ENCODE measurements at places on chromosomes 4 and X.

GRCh38 chrX:16870862-16871815 is 977 bp upstream of the RBBP7 start:
- no peak for DNase-seq

GRCh38 chr4:93947286-93947685 is 118.7 kb downstream of the ATOH1 start:
- no peak for DNase-seq

DNA sequence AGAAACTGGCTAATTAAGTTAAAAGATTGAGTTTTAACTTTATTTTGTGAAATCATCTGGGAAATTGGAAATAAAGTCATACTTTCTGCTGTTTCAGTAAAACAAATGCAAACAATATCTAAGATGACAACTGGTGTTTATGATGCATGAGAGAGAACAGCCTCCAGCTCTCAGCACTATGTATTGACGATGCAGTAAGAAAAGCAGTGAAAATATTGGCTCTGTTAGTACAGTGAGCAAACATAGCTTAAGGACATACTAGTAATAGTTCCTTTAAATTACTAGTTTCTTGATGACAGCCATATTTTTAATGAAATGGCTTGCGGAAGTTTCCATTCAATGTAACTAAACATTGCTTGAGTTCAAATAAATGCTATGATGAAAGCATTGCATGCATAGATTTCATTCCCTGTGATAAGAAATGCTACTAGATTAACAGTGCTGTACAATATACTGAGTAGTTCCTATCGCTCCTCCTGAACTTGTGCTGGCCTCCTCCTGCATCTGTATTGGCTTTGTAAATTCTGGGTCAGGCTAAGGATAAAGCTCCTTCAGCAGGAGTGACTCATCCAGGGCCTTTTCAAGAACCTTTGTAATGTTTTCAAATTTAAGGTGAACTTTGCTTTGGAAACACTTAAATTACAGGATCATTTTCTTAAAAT is 11.6 kb downstream of the ARHGAP24 start:
- peak; percentile 32 for DNase-seq

GRCh38 chrX:41512394-41512793 is 65.3 kb downstream of the NYX start:
- DNase-seq: no peak

DNA sequence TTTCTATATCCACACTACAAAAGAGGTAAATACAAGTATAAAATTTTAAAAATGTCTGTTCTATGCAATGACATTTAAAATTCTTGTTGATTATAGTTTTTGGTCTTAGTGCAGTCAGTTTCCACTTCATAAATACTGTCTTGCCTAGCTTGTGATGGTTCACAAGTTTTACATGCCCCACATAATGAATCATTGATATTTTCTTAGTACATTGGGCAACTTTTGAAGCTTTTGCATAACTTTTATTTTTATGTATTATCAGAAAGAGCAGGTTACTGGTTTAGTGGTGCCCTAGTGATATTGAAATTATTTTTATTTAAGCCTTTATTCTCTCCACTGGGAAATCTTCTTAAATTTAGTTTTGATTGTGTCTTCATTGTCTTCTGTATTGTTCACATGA is 388.0 kb downstream of the CCSER1 start:
- DNase-seq: peak; percentile 38

GRCh38 chrX:80354966-80355465 is 65.2 kb upstream of the TENT5D start:
- DNase-seq: no peak

GRCh38 chrX:134181275-134181660 is 55.7 kb upstream of the CCDC160 start:
- DNase-seq: no peak

DNA sequence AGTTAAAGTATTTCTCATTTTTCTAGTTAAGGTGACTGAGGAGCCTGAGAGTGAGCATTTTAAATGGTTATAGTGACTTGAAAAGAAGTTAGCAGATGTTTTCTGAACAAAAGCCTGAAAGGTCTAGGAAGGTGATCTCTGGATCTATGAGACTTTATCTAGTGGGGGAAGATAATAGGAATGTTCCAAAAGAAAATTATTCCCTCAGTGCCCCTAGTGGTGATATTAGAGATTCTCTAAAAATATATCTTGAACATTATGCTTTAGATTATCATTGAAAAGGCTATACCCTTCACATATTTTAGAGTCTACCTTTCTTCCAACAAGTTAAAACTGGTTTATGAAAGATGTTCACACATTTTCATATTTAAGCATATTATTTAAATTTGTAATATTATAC is 69.0 kb upstream of the SPANXN1 start:
- no peak for DNase-seq

DNA sequence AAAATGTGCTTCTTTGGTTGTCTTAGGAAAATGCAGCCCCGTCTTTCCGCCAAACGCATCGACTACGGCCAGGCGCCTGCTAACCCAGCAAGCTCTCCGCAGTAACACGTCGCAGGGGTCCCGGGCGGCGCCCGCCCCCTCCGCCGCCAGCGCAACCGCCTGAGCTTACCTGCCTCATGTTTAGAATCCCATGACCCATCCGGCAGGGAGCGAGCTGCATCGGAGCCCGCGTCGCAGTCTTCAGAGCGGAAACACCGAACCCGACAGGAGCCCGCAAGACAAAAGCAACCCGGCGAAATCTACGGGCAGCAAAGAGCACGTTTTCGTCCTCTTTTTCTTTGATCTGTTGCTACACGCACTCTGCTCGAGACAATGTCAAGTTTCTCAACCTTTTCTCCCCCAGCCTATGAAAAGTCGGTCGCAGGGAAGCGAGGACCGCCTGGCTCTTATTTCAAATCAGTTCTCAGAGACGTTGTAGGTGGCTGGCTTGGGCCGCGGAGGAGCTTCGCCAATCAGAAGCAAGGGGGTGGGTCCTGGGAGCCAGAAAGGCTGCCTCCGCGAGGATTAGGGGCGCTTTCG is at the start of gene MID1:
Gene MID1 (minus strand): TSS at position 465 of the 579 bp plus-strand sequence. CDS start 53,038 bp downstream, outside the sequence.
- peak; percentile 81 for DNase-seq

GRCh38 chrX:97308171-97308570 is 424.5 kb downstream of the RPA4 start:
- no peak for DNase-seq

- DNase-seq: no peak
Measured at GRCh38 chrX:40082447-40083119, 15.2 kb downstream of the BCOR start.

GRCh38 chr4:111453216-111453615 is 692.0 kb upstream of the FAM241A start:
- DNase-seq: no peak

DNA sequence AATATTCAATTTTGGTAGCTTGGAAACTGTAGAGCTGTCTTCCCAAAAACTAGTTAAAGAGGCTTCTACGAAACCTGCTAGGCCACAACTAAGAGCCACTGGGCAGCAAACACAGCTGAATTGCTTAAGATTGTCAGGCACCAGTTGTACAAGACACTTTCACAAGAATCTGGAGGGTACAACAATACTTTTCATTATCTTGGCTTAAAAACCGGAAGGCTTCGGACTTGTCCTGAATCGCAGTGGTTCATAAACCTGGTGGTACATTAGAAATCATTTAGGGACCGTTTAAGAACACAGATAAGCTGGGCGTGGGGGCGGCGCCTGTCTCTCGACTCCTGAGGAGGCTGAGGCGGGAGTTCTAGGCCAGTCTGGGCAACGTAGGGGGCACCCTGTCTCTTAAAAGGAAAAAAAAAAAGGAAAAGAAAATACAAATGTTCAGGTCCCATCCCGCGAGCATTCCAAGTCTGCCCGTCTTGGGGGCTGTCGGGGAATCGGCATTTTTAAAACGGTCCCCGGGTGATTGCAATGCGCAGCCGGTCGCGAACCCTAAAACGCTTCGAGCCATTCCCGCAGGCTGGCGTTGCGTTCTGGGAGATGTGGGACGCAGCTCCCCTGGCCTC is 763 bp downstream of the PYURF start:
- peak; percentile 43 for DNase-seq

DNA sequence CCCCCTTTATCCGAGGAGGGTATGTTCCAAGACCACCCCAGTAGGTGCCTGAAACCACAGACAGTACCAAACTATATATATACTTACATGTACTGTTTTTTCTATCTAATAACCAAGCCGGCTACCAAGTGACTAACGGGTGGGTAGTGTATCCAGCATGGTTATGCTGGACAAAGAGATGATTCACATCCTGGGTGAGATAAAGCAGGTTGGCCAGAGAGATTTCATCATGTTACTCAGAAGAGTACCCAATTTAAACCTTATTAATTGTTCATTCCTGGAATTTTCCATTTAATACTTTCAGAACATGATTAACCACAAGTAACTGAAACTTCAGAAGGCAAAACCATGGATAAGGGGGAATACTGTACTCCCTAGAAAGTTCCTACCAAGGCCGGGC is 46.5 kb downstream of the RFC1 start:
- peak; percentile 92 for DNase-seq

- peak; percentile 47 for DNase-seq
Measured at GRCh38 chrX:32893751-32894150, 317.6 kb downstream of the DMD start.

DNA sequence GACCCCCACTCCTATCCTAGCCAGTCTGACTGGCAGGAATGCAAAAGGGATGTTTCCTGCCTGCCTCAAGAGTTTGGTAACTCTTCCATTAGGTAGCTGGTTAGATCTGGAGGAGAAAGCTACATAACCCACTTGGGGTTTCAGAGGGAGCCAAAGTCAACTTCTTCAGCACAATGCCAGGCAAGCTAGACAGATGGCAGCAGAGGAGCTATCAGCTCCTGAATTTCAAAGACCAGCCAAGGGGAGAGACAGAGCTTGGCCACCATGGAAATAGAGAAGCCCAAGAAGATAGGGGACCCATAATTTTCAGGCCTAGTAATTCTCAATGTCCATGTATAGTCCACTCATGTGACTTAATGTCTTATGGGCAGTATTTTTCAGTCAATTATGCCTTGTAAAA is 56.4 kb downstream of the PGRMC1 start:
- peak; percentile 16 for DNase-seq

GRCh38 chr4:54063737-54064316 is 578 bp downstream of the CHIC2 start:
- DNase-seq: peak; percentile 27

DNA sequence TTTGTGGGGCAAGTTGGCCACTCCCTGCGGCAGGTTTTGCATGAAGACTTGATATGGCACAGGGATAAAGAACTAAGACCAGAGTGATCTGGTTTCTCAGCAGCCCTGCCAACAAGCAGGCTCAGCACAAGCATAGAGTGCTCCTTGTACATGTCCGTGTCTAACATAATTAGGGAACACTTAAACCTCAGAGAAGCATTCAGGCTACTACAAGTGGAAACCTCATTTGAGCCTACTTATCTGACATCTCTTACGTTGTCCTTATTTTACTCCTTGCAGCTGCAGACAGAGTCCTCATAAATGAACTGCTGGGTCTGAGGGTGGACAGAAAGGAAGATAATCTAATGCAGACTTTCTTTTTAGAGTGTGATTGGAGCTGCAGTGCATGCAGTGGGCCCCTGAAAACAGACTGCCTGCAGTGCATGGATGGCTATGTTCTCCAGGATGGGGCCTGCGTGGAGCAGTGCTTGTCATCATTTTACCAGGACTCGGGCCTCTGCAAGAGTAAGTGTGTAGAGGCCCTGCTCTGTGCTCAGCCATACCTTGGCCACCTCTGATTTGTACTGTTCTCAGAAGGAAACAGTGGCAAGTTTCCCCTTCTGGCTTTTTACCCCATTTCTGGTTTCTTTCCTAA is 179.1 kb upstream of the ANXA3 start:
- DNase-seq: no peak

- DNase-seq: no peak
Measured at GRCh38 chr4:6908432-6909112, 1.1 kb upstream of the TBC1D14 start.

DNA sequence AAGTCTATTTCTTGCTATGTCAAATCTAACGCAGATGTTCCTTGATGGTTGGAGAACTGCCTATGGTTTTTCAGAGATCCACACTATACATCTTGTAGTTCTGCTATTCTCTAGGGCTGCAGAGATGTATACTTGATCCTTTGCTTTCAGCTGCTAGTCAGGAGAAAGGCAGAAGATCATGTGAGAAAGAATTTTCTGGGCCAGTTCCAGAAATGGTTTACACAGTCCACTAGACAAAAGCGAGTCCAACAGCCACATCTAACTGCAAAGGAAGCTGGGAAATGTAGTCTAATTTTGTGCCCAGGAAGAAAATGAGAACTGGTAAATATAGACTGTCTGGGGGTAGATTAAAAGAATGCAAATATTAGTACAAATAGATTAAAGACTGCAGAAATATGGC is 394.3 kb upstream of the SLIT2 start:
- no peak for DNase-seq

GRCh38 chr4:77308843-77309242 is 151.8 kb downstream of the CCNG2 start:
- peak; percentile 69 for DNase-seq

DNA sequence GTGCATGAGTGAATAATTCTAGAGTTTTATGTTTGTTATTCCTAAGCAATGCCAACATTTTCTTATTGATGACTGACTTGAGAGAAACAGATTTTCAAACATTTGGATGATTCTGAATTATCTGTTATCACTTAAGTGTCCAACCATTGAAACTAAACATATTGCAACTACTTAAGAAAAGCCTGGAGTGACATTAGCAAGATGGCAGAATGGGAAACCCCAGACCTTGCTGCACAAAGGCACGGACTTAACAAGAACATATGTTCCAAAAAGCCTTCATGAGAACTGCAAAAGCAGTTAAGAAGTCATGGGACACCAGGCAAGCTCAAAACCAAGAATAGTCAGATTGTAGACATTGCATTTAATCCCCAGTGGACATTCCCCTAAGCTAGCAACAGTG is 215.1 kb downstream of the DCHS2 start:
- DNase-seq: no peak

GRCh38 chrX:10395179-10395578 is 225.2 kb downstream of the MID1 start:
- no peak for DNase-seq

DNA sequence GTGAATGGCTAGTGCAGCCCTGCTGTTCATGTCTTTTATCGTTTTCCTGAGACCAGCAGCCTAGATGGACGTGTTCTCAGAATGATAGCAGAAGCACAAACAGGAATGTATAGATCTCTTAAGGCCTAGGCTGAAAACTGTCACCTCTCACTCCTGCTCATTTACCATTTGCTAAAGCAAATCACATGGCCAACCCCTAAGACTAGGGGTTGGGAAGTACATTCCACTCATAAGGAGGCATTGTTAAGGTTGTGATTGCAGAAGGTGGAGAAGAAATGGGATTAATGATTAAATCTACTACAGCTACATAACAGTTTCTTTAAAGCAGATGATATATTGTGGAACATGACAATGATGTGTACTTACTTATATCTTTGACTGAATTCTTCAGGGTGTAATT is 536.8 kb upstream of the FTHL17 start:
- no peak for DNase-seq

DNA sequence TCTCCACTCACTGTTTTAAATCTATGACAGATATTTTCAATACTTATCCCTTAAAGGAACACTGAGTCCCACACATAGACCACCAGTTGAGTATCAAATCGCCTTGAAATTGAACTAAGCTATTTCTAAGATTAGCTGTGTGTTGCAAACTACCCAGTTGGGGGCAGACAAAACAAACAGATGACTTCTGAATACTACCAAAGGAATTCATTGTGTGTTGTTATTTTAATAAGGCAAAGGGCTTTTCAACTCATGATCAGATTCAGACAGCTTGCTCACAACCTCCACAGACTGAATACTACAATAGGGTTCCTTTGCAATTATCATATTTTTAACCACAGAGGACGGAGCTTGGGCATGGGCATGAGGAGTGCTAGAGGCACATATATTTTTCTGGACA is 283.0 kb upstream of the GPC4 start:
- peak; percentile 22 for DNase-seq
